ENCODE measurements at places on chromosomes 7 and 10. TPM values are rescaled to one million over a fixed set of nuclear protein-coding genes. Genes with fewer than 3 reads are reported as not detected.

GRCh38 chr10:53601260-53601875, 828.8 kb upstream of the MBL2 start:
- H3K4me1 ChIP-seq, result peaks cover 6% of the 10 kb centered on the region
- no peak overlapping the region for H3K4me3 ChIP-seq
- no peak for DNase-seq
- H3K36me3 ChIP-seq, result no peaks in the 10 kb centered on the region

- no peaks in the 10 kb centered on the region for H3K27me3 ChIP-seq
- no peak for DNase-seq
- H3K36me3 ChIP-seq, result peaks cover 4% of the 10 kb centered on the region
- no peak overlapping the region for H3K27ac ChIP-seq
- no peak overlapping the region for H3K4me3 ChIP-seq
These were observed 212.1 kb downstream of the BICC1 start for GRCh38 chr10:58724781-58725180.

AKR1D1 gene
- total RNA-seq, result not detected

KIAA1217 gene
- 12.4 TPM for total RNA-seq

DNA sequence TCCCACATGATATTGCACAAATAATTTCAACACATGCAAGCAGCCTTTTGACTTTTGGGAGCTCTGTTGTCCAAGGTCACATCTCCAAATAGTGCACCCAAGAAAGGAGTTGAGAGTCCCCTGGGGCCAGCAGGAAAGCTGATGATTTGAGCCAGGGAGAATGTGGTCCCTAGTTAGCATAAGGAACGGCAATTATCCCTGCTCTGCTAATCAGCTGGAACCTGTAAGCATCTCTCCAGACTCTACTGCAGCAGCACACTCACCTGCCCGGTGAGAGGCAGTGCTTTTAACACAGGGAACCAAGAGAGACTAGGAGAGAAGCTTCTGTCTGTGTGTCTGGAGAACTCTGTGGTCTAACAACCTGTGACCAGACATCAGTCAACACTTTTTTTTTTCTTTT, 17.0 kb downstream of the TRPV5 start:
- no peak for DNase-seq
- no peak overlapping the region for H3K27ac ChIP-seq
- H3K4me1 ChIP-seq, result no peaks in the 10 kb centered on the region
- H3K27me3 ChIP-seq, result peaks cover 2% of the 10 kb centered on the region
- H3K4me3 ChIP-seq, result no peak overlapping the region

DEPP1 gene
- 9.4 TPM for total RNA-seq
